Hematopoietic multipotent progenitor cell treated with erythropoietin and hydrocortisone succinate and interleukin-3 and kit ligand, for 17 days (in vitro differentiated cells): ENCODE measurements at places on chromosomes 2 and 18.

- DNase-seq, result no peak
Observed at GRCh38 chr2:44713170-44713569, 228.3 kb upstream of the SIX3 start.

DNA sequence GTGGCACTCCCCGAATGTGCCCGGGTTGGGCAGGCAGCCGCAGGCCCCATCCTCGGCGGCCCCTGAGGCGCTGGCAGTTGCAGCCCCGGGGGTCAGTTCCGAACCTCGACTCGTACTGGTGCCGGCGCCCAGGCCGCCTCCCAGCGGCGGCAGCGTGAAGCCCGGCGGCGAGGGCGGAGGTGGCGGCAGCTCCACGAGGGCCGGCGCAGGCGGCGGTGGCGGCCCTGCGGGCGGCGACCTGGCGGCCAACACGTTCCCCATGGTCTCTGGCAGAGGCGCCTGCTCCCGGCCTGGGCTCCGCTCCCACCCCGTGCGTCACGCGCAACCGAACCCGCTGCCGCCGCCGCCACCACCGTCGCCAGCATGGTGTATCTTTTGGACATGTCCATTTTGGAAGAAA is 196.3 kb downstream of the CCDC74A start:
- no peak for DNase-seq

GRCh38 chr2:120424274-120424796 is 78.4 kb downstream of the INHBB start:
- no peak for DNase-seq

DNA sequence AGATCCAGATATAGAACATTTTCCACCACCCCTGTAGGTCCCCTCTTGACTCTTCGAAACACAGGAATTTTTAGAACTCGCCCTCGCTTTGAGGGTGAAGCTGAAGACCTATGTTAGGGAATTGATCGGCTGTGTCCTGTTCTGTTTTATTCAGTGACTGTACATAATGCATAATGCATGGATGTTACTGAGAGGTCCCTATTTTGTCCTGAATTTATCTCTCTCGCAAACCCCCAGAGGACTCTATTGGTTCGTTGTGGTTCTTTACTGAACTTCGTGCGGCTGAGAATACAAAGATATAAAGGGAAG is 431 bp upstream of the EIF5B start:
- DNase-seq, result no peak

DNA sequence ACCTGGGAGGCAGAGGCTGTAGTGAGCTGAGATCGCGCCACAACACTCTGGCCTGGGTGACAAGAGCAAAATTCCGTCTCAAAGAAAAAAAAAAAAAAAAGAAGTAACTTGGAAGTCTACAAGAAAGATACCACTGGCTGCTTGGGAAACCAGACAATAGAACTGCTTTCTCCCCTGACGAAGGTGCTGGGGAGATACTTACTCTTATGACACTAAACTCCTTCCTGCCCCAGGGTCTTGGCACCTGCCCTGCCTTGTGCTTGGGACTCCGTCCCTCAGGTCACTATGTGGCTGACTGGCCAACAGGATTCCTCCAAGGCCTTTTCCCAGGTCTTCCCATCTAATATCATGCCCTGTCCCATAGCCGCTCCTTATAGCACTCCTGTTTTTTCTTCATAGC is 30.7 kb downstream of the INPP5D start:
- no peak for DNase-seq

DNA sequence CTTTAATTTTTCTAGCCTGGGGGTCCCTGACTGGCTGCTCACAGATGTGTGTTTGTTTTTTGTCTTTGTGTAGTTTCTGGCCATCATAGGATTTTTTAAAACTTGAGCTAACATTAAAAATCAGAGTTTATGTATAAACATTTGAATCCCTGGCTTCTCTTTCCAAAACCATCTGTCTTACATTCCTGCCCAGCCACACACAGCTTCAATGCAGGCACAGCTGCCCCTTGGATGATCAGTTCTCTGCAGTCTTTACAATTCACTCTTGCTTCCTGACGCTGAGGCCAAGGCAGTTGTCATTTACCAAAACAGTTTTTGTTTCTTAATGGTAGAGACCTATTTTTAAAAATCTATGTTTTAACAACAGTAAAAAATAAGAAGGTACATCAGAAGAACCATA is 169.2 kb upstream of the LRRTM1 start:
- DNase-seq, result no peak

GRCh38 chr2:31651736-31652135 is 71.0 kb upstream of the SRD5A2 start:
- DNase-seq, result no peak

GRCh38 chr2:159600752-159601151 is 15.6 kb downstream of the BAZ2B start:
- DNase-seq, result no peak
